ENCODE measurements at places on chromosomes 2 and 18.

- no peak for DNase-seq
Observed at GRCh38 chr18:21073180-21073579, 38.4 kb downstream of the ROCK1 start.

- DNase-seq: no peak
Observed at GRCh38 chr2:230947908-230948365, 22.9 kb upstream of the GPR55 start.

- no peak for DNase-seq
Observed at GRCh38 chr18:2857491-2858131, 10.8 kb downstream of the EMILIN2 start.

- no peak for DNase-seq
Observed at GRCh38 chr2:126748929-126749518, 93.1 kb downstream of the GYPC start.

DNA sequence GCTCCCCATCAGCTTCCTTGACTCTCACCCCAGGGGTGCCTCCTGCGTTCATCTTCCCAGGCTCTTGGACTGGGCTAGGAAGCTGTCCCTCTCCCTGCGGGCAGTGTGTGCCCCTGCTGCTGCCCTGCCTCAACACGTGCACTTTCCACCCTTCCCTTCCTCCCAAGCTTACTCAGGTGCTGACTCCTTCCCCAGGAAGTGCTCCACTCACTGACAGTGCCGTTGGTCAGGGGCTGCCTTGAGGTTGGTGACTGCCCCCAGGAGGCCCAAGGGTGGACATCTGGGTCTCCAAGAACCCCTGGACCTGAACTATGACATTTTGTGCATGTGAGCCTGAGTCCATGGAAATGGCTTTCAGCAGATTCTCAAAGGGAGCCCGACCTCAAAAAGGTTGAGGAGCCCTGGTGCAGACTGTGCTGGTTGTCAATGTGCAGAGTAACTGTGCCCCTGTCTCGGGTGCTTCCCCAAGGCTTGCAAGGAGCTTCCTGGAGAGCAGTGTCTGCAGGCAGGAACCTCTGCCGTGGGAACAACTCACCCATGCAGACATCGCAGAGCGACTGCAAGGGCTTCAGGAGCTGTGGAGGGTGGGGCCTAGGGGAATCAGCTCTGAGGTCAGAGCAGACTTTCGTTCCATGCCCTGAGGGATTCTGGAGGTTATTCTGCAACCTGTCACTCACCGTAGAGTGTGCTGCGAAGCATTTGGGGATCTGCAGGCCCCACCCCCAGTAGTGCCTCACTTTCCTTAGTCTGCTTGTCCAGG lies 116.5 kb upstream of the MCFD2 start:
- DNase-seq: no peak

- DNase-seq: no peak
Observed at GRCh38 chr2:172535119-172535518, 20.8 kb upstream of the PDK1 start.

GRCh38 chr2:113795405-113795920 lies 39.0 kb upstream of the SLC35F5 start:
- DNase-seq: no peak

DNA sequence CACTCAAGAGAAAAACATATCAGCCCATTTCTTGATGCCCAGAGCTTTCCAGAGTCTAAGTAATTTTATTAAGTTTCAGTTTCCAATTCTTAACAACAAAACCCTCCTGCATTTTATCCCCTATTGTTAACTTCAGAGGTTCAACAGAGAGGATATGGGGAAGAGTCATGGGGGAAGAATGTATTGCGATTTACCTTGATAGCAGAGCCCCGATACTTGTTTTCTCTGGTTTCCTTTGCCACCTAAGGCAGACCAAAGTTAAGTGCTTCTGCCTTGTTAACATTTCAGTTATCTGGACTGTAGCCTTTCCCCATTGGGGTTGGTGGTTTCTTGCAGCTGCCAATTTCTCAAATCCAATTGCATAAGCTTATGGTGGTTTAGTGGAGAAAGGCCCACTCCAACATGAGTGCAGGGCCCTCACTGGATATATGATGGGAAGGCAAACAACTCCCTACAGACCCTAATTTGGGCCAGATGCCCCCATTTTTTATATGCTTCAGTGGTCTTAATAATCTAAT lies 82.0 kb upstream of the ITGB6 start:
- DNase-seq: no peak

Data from spinal cord (tissue), 10 donors.